ENCODE measurements at places on chromosomes 16 and 17.

DNA sequence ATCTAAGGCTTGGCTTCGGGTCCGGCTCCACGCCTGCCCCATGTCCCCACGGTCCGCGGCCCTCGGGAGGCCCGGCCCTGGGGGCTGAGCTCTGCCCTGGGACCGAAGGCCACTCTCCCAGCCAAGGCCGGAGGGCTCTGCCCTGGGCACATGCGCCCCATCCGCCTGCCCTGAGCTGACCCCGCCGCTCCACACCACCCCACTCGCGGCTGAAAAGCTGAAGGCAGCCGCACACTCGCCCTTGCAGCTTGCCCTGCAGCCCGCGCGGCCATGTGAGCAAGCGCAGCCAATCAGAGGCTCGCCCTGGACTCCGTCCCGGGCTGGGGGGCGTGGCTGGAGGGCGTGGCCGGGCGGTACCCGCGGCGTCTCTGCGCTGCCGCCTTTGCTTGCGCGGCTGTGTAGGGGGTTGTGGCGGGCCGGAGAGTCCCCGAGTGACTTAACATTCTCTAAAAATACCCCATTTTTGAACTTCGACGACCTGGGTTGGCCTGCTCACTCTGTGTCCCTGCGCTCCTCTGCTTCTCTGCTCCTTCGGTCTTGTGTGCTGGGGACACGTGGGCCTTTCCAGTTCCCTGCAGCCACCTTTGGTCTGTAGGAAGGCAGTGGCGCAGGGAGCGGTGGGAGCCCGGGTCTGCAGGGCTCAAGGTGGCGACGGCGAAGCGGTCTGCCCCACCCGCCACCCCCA, 8.8 kb upstream of the MAP2K3 start:
- no peaks in the 10 kb centered on the region for H3K4me1 ChIP-seq
- H3K36me3 ChIP-seq, result no peaks in the 10 kb centered on the region
- peak; percentile 94 for DNase-seq

DNA sequence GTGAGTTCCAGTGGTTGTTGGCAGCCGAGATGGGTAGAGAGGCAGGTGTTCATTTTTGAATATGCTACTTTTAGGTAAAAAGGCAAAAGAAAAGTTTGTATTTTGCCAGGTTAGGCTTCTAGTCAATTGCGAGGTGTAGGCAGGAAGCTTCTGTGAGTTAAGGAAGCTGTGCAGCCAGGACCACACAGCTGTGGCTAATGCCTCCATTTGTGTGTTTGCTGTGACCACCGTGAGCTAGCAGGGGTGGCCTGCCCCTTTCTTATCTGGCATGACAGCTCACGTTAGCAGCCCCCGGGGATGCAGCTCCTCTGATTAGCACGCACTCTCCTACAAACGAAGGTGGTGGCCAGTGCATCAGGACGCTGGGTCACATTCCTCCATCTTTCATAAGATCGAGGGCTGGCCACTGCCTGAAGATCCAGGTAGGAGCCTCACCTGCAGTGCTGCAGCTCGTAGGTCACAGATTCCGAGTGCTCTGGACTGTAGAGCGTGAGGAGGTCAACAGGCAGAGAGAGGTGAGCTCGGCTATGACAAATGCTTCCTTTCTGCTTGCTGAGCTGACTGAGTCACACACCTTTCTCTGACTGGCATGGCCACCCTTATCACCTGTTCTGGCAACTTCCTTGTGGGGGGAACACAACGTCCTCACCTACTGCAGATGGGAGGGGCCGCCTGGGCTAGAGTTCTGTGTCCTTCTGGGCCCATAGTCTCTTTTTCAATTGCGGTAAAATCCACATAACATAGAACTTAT, 244.4 kb downstream of the HS3ST3B1 start:
- no peaks in the 10 kb centered on the region for H3K4me1 ChIP-seq
- no peaks in the 10 kb centered on the region for H3K36me3 ChIP-seq
- no peak for DNase-seq

- H3K4me3 ChIP-seq, result no peak overlapping the region
- H3K4me1 ChIP-seq, result peaks cover under 1% of the 10 kb centered on the region
- H3K27ac ChIP-seq, result no peak overlapping the region
- H3K27me3 ChIP-seq, result no peaks in the 10 kb centered on the region
- DNase-seq, result no peak
- no peaks in the 10 kb centered on the region for H3K36me3 ChIP-seq
Observed at GRCh38 chr17:66364508-66364907, 62.1 kb downstream of the PRKCA start.

- H3K36me3 ChIP-seq, result no peaks in the 10 kb centered on the region
- no peaks in the 10 kb centered on the region for H3K4me1 ChIP-seq
- no peak overlapping the region for H3K27ac ChIP-seq
- no peaks in the 10 kb centered on the region for H3K27me3 ChIP-seq
- no peak overlapping the region for H3K4me3 ChIP-seq
- DNase-seq, result no peak
Observed at GRCh38 chr16:81401035-81401950, 43.3 kb upstream of the CMIP start.

DNA sequence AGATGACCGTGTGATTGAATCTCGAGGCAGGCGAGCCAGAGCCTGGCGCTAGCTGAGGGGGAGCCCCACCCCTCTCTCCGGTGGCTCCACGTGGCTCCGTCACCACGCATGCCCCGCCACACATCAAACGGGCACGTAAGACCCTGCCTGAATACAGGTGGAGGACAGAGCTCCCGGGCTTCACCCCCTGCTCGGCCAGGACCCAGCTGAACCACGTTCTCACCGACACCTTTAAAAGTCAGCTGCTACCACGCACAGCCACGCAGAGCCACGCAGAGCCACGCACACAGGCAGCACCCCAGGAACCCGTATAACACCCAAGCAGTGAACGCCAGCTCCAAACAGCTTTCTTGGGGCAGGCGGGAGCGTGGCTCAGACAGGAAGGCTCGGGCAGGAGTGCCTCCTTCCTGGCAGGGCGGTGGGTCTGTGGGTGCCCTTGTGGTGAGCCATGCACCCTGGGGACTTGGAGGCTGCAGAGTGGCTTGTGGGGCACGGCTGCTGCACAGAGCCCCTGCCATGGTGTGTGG, 4.4 kb downstream of the TMEM204 start:
- H3K4me3 ChIP-seq, result no peak overlapping the region
- H3K4me1 ChIP-seq, result no peaks in the 10 kb centered on the region
- no peaks in the 10 kb centered on the region for H3K27me3 ChIP-seq
- no peak overlapping the region for H3K27ac ChIP-seq
- no peaks in the 10 kb centered on the region for H3K36me3 ChIP-seq

DNA sequence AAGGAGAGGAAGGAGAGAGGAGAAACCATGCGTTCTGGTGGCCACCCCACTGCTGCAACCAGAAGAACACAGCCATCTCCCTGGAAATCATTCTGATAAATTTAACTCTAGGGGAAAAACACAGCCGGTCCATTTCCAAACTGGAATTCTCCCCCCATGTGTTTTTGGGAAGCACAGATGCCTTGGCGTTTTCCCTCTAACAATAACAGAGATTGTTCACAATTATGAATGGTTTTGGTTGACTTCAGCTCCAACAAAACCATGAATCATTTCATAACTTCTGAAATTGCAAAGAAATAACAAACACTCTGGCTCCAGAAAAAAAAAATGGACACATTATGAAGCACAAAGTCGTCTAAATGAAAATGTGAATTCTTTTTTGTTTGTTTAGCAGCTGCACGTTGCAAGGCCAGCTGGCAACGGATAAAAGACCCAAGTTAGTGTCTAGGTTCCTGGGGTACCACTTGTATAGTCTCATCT, 46.2 kb downstream of the GNAO1 start:
- no peaks in the 10 kb centered on the region for H3K4me1 ChIP-seq
- no peaks in the 10 kb centered on the region for H3K36me3 ChIP-seq
- no peaks in the 10 kb centered on the region for H3K27me3 ChIP-seq
- H3K27ac ChIP-seq, result no peak overlapping the region
- DNase-seq, result no peak

- DNase-seq, result no peak
- no peaks in the 10 kb centered on the region for H3K27me3 ChIP-seq
- peaks cover 19% of the 10 kb centered on the region for H3K36me3 ChIP-seq
- H3K4me1 ChIP-seq, result no peaks in the 10 kb centered on the region
- H3K4me3 ChIP-seq, result no peak overlapping the region
Observed at GRCh38 chr16:87739801-87740200, 26.0 kb downstream of the KLHDC4 start.

DNA sequence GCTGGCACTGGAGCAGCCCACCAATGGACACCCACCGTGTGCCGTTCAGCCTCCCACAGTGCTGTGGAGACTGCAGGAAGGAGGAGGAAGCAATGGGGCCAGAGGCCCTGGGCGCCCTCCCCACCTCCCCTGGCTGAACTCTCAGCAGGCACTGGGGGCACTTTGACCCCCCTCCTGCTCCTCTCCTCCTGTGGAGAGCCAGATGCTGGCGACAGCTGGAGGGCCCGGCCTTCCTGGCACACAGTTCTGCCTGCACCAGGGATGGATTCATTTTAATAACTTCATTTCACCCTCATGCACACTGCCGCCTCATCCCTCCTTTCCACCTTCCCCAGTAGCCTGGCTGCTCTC, 6.0 kb downstream of the NXPH3 start:
- H3K4me3 ChIP-seq, result no peak overlapping the region
- no peaks in the 10 kb centered on the region for H3K27me3 ChIP-seq
- H3K4me1 ChIP-seq, result no peaks in the 10 kb centered on the region
- DNase-seq, result no peak
- H3K36me3 ChIP-seq, result no peaks in the 10 kb centered on the region

DNA sequence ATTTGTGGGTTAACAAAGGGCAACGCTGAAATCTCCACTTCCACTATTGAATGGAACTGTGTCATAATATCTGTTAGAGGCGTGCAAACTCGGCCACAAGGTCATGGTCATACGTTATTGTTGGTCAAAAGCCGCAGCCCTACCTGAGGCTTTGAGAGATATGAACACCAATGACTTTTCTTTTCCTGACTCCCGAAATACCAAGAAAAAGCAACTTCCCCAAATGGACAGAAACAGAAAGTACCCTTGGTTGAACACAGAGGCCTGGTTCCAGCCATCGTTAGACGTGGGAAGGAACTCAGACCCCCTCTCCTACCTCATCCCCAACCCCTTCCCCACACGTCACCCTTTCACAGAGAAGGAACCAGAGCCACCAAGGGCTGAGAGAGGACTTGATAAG, 1.4 kb upstream of the PIK3R5 start:
- H3K4me3 ChIP-seq, result no peak overlapping the region
- H3K4me1 ChIP-seq, result no peaks in the 10 kb centered on the region
- no peak for DNase-seq
- H3K27me3 ChIP-seq, result peaks cover 11% of the 10 kb centered on the region
- H3K36me3 ChIP-seq, result no peaks in the 10 kb centered on the region

DNA sequence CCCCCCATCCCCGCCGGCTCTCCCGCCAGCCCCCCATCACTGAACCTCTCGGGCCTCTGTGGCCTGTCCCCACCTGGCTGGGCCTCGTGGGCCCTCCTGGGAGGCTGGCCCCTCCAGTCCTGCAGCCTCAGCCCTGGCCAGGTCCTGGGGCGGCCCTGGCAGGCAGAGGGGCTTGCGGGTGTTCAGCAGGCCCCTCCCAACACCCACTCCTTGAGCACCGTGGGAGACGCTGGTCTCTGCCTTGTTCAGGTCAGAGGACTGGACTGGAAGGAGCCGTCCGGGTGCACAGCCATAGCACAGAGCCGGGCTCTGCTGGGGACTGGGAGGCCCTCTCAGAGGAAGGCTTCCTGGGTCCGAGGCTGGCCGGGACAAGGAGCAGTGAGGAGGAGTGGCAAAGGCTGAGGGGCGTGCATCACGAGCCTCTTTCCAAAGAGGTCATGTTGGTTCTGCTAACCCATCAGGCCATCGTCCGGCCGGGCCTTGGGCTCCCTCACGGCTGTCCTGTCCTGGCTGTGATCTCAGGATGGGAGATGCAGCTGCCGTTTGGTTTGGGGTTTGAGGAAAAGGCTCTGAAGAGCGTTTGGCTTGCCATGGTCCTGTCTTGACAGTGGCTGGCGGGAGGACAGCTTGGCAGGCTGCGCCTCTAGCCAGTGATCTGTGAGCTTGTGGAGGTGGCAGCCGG, 6.3 kb upstream of the PABPN1L start:
- DNase-seq, result no peak
- no peaks in the 10 kb centered on the region for H3K36me3 ChIP-seq
- no peak overlapping the region for H3K4me3 ChIP-seq
- no peaks in the 10 kb centered on the region for H3K27me3 ChIP-seq

DNA sequence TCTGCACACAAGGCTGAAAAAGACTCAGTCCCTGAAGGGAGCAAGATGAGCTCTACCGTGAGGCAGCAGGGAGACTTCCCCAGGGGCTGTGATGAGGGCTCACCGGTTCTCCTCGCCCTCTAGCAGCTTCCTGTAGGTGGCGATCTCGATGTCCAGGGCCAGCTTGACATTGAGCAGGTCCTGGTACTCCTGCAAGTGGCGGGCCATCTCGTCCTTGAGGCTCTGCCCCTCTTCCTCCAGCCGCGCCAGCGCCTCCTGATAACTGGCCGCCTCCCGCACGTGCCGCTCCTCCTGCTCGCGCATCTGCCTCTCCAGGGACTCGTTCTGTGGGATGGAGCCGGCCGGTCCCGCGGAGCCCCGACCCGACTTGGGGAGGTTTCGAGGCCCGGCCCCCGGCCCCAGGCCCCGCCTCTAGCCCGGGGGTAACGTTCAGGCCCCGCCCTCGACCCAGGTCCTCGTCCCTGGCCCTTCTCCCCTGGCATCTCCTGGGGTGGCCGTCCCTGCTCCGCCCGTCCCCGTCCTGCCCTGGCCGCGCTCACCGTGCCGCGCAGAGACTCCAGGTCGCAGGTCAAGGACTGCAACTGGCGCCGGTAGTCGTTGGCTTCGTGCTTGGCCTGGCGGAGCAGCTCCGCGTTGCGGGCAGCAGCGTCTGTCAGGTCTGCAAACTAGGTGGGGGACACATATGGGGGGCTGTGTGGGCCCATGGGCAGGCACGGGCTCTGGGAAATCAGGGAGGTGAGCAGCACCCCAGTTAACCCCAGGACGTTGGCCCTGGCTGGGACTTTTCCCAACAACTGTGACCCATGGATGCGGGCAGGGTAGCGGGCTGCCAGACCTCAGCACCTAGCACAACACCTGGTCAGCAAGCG, 3.9 kb downstream of the GFAP start:
- H3K27me3 ChIP-seq, result no peaks in the 10 kb centered on the region
- H3K4me3 ChIP-seq, result no peak overlapping the region
- H3K27ac ChIP-seq, result no peak overlapping the region
- peak; percentile 79 for DNase-seq
- H3K36me3 ChIP-seq, result no peaks in the 10 kb centered on the region

- no peak overlapping the region for H3K4me3 ChIP-seq
- no peaks in the 10 kb centered on the region for H3K36me3 ChIP-seq
- no peak for DNase-seq
- no peaks in the 10 kb centered on the region for H3K4me1 ChIP-seq
Observed at GRCh38 chr17:53217311-53217710, 605.4 kb upstream of the KIF2B start.

GRCh38 chr16:56637814-56638750, at the start of gene MT1A:
TSS of gene MT1A (plus strand) at chr16:56638666. CDS start at chr16:56638739, 73 bp downstream.
- DNase-seq, result peak; percentile 60
- peak within 1 kb of the TSS; percentile 57 for H3K27ac ChIP-seq
- no peaks in the 10 kb centered on the region for H3K36me3 ChIP-seq
- no peak within 1 kb of the TSS for H3K4me3 ChIP-seq
- no peaks in the 10 kb centered on the region for H3K4me1 ChIP-seq
